AG08396 (cell line): ENCODE measurements at places on chromosomes 2 and 18.

DNA sequence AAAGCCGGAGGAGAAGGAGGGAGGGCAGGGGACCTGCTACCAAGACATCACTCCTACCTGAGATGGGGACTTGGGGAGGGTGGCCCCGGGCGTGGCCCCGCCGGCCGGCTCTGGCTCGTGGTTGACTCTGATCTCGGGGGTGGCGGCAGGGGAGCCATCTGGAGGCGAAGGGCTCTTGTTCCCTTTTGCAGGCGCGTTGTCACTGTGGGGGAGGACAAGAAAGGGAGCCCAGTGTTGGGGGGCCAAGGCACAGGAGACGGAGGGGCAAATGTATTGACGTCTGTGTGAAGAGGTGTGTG, 48.1 kb downstream of the BIN1 start:
- no peak for DNase-seq

DNA sequence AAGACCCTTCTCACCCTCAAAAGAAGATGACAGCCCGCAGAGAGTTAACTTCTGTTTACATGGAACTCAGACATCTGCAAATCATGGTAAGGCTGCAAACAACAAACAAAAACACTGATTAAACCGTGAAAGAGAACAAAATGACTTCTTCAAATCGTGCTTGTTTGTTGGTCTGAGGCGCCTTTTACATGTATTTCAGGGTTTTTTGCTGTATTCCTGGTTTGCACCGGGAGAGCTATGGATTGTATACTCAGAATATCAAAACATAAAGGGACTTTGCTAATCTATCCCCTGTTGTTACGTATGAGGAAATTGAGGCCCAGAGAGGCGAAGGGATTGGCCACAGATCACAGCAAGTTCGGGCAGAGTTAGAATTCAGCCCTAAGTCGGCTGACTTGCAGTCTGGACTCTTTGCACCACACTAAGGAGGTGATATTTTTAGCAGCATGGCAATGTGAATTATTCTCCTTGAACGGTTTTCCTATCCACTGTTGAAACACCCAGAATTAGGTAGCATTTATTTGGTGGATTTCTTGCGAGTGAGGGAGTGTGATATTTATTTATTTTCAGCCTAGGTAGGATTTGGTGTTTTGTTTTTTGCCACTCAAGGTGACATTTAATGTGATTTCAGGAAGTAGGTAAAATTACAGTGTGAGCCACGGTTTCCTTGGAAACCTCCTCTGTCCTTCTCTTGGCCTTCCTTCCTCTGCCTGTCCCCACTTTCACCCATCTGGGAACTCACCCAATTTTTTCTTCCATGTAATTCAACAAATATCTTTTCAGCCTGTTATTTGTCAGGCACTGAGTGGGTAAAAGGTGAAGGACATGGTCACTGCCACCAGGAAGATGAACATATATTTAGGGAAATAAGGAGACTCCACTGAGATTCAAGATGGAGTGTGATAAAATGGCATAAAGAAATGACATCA, 980 bp upstream of the PDE6D start:
- peak; percentile 42 for DNase-seq

DNA sequence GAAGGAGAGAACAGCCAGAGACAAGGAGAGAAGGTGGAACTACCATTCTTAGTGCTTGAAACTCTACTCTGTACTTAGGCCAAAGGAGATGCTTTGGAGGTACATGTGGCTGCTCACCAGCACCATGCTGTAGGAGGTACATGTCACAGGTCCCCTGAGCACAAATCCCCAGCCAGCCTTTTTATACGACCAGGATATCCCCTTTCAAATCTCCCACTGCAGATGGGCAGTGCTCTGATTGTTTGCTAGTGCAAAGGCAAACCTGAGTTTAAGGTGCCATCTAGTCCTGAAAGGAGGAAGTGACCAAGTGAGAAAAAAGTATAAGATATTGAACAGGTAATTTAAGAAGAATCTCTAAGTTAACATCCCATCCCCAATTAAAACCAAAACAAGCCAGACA, 17.1 kb upstream of the TTC21B start:
- no peak for DNase-seq

DNA sequence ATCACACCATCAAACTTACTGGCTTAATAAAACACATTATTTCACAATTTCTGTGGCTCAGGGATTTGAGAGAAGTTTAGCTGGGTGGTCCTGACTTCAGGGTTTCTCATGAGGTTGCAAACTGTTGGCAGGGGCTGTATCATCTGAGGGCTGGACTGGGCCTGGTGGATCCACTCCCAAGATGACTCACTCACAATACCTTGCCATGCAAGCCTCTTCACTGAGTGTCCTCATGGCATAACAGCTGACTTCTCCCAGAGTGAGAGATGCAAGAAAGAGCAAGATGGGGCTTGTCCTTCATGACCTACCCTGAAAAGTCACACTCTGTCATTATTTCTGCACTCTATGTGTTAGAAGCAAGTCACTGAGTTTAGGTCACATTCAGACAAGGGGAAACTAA, 73.8 kb downstream of the AQP4 start:
- DNase-seq: no peak

- DNase-seq: no peak
These were observed 635.0 kb upstream of the FANCL start for GRCh38 chr2:58876126-58876525.

DNA sequence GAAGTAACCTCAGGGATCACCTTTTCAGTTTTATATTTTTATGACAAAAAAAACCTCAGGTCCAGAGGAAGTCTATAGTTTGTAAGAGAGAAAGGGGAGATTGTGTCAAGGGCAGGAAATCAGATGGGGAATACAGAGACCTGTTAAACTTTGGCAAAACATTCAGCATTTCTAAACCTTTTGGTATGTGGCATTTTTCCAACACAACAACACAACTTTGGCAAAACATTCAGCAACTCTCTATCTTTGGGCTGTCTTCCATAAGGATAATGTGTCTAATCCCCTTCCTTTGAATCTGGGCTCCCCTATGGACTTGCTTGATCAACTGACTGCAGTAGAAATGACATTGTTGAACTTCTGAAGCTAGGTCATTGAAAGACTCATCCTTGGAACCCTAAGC, 220.6 kb upstream of the CCDC68 start:
- DNase-seq: no peak

- DNase-seq: no peak
These were observed 3.5 kb downstream of the PRKD3 start for GRCh38 chr2:37321029-37321682.

DNA sequence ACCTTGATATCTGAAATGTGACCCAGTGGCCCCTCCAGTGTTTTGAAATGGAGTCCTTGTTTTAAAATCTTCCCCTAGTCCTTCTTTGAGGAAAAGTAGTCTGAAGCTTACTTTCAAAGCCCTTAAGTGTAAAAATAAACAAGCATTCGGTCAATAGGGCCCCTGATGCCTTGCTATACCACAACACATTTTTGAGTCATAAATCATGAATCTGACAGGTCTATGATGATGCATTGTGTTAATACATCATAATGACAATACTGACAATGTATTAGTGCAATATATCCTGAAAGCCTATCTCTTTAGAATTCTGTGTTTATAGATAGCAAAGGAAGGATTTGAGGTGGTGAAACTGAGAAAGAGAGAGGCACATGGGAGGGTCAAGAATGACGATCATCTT, 464.2 kb downstream of the MEIS1 start:
- no peak for DNase-seq

- DNase-seq: no peak
These were observed 94.3 kb downstream of the LOXHD1 start for GRCh38 chr18:46562674-46563192.

- DNase-seq: no peak
These were observed 130.4 kb downstream of the KCNE4 start for GRCh38 chr2:223182356-223182755.

GRCh38 chr2:152189622-152190495, 14.3 kb upstream of the STAM2 start:
- DNase-seq: peak; percentile 57

- peak; percentile 31 for DNase-seq
These were observed 18.0 kb upstream of the FAP start for GRCh38 chr2:162261032-162261945.

GRCh38 chr18:44685296-44685695, 4.6 kb downstream of the SETBP1 start:
- DNase-seq: no peak

- no peak for DNase-seq
These were observed 36.1 kb upstream of the TXNDC2 start for GRCh38 chr18:9849407-9850283.
